Choroid plexus epithelial cell (primary cell): ENCODE measurements at places on chromosomes 4 and X.

- peak; percentile 65 for DNase-seq
Observed at GRCh38 chr4:87843936-87844335, 11.2 kb downstream of the MEPE start.

GRCh38 chrX:151081016-151081415 lies 95.4 kb upstream of the GPR50 start:
- no peak for DNase-seq

DNA sequence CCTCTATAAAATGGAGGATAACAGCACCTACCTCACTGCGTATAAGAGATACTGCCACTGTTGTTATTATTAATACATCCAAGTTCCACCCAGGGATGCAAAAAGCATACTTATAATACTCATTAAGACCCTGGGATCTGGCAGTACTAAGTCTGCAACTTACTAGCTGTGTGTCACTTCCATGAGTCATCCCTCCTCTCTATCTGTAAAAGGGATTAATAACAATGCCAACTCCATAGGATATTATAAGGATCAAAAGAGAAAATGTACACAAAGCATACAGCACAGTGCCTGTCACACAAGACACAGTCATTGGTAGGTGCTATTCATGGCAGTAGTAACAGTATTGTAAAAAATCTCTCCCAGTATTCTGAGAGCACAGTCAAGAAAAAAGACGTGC lies 216.7 kb downstream of the HS6ST2 start:
- peak; percentile 2 for DNase-seq

DNA sequence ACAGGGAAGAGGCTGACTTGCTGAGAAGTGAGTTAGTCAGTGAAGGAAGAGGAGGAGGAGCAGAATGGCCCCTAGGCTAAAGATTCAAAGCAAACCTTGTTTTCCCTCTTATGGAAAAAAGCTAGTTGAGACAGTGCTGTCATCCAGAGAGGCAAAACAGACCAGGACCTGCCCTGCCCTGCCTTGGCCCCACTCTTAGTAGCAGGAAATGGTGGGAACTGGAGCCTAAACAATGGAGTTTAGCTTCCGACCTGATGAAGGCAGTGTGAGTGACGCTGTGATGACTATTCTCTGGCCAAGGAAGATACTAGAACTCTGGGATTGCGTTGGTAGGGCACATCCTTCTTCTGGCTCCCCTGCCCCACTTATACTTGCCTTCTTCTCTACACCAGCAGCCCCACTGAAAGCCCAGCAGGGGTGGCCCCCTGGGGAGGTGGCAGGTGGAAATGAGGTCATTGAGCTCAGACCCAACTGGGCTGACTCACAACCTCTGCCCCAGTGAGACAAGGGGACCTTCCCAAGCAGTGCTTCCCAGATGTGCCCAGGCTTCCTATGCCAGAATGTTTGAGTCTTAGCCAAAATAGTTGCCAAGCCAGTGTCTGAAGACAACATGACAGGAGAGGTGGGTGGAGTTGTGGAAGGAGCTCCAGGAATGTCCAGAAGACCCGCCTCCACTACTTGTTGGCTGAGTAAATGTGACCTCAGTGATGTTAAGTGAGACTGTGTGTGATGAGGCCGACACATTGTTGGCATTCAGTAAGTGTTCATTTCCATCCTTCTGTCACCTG lies 38.8 kb downstream of the MSN start:
- DNase-seq = peak; percentile 63

DNA sequence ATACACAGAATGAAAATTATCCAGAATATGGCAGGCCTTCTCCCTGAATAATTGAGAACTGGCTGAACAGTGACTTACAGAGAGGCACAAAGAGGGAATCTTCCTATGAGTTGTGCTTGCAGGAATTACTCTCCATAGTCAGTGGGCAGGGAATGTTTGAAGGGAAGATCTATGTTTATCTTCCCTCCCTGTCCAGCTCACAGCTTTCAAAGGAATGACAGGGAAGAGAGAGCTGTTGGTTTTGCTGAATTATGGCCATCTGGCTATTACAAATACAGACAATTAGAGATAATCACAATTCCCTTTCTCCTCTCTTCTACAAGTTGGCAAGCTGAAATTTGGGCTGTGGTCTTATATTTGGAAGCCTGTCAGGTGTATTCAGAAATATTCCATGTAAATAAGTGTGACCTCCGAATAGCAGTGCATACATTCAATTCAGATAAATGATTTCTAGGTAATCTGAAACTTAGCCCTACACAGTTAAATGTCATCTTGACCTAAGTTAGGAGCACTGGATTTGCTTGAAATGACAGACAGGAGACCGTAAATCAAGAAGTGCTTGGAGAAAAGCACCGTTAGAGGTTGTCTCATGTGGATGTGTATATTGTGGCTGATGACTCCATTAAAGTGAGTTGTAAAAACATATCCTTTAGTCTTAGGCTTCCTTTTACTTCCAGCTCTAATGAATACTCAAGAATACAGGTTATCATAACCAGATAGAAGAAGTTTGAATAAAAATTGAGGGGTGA lies 136.8 kb downstream of the C4orf33 start:
- DNase-seq = no peak

DNA sequence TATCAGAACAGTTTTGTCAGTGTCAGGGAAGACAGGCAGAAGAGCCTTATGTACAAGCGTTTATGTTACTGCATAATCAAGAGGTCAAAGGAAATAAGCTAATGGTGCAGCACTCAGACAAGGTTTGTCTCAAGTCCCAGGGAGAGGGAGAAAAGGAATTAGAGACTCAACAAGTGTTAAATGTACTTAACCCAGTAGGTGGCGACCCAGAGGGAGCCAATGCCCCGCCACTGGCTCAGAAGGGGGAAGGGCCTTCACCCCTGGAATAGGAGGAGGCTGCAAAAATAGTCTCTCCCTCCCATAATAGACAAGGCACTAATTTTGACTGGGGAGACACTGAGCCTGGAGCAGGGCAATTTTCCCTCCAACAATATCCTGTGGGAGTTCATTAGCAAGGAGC lies 14.1 kb upstream of the PAPSS1 start:
- DNase-seq = peak; percentile 35

- DNase-seq = no peak
Observed at GRCh38 chr4:123598331-123598730, 201.7 kb downstream of the SPRY1 start.

DNA sequence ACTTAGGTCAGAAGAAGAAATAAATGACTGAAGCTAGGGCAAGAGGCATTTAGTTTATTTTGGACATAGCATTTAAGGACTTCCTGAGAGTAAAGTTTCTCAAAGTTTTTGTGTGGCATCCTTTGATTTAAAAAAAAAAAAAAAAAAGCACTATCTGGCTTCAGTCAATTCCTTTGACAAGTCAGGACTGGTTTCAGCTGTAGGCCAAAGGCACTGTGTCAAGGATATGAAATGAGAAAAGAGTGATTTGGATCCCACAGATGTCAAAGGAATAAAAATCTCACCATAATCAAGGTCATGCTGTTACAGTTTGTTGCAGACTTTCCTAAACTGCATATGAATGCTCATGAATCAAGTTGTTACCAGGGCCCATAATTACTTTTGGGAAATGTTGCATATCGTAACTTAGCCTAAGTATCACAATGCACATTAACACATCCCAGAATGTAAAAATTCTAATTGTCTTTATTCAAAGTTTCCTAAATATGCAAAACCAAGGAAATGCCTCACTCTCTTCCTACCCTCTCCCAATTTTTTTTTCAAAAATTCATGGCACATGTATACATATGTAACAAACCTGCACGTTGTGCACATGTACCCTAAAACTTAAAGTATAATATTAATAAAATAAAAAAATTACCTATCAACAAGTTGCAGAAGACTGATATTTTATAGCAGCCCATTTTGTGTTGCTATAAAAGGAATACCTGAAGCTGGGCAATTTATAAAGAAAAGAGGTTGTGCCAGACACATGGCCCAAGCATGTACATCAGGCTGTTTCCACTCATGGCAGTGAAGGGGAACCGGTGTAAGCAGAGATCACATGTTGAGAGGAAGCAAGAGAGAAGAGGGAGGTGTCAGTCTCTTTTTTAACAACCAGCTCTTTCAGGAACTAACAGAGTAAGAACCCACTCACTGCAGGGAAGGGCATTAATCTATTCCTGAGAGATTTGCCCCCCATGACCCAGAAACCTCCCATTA lies 33.7 kb upstream of the ADAMTS3 start:
- no peak for DNase-seq

- DNase-seq = no peak
Observed at GRCh38 chr4:14308229-14308651, 680.7 kb upstream of the BOD1L1 start.

DNA sequence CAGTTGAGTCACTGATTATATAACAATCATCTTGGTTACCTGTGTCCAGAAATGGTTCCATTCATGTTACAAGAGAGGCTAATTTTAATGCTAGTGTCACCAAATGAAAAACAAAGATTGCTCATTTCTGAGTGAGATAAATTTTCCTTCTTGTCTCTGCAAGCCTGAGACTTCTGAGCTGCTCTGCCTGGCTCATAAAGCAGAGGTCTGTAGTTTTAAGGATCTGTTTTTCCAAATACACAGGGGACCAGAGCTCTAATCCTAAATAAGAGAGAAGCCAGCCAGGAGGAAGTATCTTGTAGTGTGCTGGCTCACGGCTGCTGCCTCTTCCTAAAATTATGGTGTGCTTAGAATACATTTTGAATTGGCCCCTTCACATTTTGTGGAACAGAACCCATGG lies 42.6 kb downstream of the CLDN34 start:
- no peak for DNase-seq

- DNase-seq = no peak
Observed at GRCh38 chrX:37367946-37368345, 18.8 kb downstream of the PRRG1 start.
